ENCODE measurements at places on chromosomes 16 and 17.

GRCh38 chr17:14301279-14302090, 604 bp downstream of the HS3ST3B1 start:
- DNase-seq = no peak

- DNase-seq = no peak
Observed at GRCh38 chr17:76200354-76200753, 39.9 kb downstream of the RNF157 start.

GRCh38 chr17:5705081-5705875, 121.0 kb upstream of the NLRP1 start:
- no peak for DNase-seq

GRCh38 chr16:54677308-54677950, 253.2 kb upstream of the IRX5 start:
- no peak for DNase-seq

DNA sequence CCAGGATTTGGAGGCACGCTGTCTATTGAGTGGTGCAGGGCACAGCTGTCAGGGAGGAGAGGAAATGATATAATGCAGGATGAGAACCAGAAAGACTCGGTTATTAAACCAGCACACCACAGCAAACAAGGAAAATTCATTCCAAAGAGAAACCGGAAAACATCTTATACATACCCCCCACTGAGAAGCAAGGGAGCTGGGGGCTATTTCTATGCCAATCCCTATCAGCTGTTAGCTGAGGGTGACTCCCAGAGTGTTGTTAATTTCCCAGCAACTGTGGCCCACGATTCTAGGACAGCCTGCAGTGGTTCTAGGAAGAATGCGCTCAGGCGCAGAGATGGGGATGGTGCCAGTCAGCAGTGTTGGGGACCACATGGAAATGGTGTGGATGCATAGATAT, 467.3 kb downstream of the PMP22 start:
- no peak for DNase-seq

DNA sequence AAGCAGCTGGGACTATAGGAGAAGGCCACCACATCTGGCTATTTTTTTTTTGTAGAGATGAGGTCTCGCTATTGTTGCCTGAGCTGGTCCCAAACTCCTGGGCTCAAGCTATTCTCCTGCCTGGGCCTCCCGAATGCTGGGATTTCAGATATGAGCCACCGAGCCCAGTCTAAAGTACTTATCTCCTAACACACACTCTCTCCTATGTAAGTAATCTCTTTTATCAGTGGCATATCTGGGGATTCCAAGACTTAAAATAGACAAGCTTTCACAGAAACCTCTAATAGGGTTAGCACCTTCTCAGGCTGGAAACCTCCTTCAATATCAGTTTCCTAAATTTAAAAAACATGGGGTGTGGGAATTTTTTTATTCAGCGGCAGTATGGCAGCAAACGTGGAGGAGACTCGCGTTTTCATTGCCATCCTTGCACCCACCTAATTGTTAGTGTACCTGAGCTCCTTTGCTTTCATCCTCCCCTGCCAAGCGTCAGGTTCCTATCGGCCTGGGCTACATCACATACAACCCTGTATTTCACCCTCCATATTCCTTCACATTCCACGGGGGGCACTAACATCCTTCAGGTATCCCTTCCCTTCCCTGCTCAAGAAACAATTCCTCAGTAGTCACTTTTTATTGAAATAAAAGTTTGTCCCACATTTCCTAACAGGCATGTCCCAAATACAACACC, 1.1 kb downstream of the EZH1 start:
- no peak for DNase-seq

- DNase-seq = no peak
Observed at GRCh38 chr16:65119901-65120401, 1.9 kb downstream of the CDH11 start.

GRCh38 chr17:9792181-9792840, 919 bp upstream of the DHRS7C start:
- DNase-seq = no peak

DNA sequence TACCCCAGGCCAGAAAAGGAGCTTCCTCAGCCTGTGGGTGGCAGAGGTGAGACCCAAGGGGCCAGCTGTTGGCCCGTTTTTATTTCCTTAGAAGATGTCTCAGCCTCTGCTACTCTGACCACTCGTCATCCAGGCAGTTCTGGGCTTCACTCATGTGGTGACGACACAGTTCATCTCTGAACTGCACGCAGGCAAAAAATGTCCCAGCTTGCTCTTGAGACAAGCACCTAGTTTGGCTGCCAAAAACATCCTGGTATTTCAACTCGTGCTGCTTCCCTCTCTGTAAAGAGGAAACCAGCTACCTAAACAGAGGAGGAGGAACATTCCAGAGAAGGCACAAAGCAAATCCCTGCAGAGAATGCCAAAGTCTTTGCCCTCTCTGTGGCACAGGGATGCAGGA, 125.7 kb downstream of the XYLT1 start:
- no peak for DNase-seq

GRCh38 chr16:82807311-82807710, 180.5 kb downstream of the CDH13 start:
- DNase-seq = no peak

GRCh38 chr16:59238246-59238645, 504.1 kb upstream of the GOT2 start:
- DNase-seq = no peak

GRCh38 chr17:57517273-57517631, 227.8 kb downstream of the CCDC182 start:
- no peak for DNase-seq

- no peak for DNase-seq
Observed at GRCh38 chr16:11520442-11520841, 66.3 kb downstream of the LITAF start.

DNA sequence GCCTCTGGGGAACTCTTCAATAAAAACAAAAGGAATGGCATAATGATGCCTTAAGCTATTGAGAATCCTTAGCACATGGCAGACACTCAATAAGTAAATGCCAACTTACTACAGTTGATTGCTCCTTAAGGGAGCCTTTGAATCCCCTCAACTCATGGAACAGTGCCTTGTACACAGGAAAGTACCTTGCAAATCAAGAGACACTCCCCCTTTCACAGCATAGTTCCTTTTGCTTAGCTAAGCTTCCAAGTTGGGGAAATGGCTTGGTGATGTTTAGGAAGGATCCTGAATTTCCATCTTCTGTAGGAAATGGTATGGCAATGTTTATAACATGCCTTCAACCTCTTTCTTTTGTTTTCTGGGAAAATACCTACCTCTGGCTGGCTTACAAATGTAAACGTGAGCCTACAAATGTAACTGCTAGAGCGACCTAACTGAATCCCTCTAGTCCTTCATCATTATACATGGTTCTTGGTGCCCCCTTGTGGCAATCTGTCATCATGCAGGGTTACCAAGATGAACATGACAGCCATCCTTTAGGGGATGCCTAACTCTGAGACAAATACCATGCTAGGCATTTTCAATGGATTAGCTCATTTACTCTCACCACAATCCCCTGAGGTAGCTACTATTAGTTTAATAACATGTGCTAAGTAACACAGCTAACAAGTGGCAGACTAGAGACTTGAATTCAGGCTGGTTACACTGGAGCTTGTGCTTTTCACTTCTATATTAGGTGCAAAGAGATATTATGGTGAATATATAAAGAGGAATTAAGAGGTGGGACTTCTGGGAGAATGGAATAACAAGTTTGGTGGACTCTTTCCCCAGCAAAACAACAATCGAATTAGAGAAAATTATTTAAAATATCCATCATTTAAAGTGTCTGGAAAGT, 65.0 kb downstream of the MMD start:
- peak; percentile 70 for DNase-seq

- DNase-seq = no peak
Observed at GRCh38 chr17:72719206-72719577, 373.3 kb downstream of the SLC39A11 start.

GRCh38 chr17:66076546-66077190, 115.3 kb downstream of the CEP112 start:
- DNase-seq = no peak

DNA sequence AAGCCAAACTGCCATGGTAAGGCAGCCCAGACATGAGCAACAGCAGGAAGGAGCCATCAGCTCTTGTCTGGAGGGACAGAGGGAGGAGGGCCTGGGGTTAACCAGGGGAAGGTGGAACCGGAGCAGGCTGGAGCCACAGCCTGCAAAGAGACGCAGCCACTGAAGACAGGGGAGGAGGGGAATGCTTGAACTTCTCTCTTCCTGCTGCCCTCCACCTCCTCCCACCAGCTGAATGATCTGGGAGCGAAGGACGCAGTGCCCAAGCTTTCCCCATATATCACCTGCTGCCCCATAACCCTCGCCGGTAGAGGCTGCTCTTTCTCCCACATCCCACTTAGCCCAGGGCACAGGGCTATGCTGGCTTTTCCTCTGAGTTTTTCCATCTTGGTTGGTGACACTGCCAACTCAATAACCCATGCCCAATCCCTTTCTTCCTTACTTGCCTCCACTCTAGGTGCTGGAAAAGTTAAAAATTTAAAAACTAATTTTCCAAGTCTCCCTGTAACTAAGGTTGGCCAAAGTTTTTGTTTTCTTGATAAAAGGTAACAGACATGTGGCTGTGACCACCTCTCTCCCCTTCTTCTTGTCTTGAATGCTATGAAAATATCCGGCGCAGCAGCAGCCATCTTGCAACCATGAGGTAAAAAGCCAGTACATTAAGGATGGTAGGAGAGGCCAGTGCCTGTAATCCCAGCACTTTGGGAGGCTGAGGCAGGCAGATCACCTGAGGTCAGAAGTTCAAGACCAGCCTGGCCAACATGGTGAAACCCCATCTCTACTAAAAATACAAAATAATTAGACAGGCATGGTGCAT, 21.8 kb upstream of the CACNG4 start:
- no peak for DNase-seq

DNA sequence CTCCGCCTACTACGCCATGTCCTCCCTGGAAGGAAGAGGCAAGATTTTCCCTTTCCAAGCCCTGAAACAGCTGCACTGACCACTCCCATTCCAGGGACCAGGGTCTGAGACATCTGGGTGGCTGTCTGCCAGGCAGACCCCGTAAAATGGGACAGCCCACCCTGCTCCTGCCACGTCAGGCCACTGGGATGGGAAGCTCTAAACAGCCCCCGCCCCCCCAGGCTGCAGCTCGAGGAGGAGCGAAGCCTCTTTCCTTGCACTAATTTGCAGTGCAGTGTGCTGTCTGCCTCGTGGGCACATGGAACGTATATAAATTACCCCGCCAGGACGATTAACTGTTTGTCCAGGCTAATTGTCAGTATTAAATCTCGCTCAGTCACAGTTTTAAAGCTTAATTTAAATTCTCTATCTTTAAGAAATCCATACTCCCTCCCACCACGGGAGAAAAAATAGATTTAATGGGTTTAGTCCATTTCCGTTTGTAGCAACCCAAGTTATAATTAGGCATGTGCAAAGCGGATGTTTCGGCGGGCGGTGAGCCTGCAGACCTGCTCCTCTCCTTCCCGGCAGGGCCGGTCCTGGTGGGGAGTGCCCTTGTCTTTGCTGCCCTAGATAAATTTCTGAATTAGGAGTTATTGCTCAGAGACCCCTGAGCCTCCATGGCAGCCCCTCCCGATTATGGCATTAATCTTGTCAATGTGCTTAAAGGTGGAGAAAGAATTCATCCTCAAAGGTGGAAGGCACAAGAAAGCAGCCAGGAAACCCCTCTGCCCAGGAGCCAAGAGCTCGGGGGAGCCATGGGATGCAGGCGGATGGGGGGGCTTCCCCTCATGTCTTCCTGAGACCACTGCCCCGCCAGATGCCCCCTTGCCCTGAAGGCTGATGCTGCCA, 268.0 kb upstream of the TNRC6C start:
- DNase-seq = no peak

- DNase-seq = no peak
Observed at GRCh38 chr16:71923941-71924690, 28.8 kb downstream of the IST1 start.

- no peak for DNase-seq
Observed at GRCh38 chr17:56987283-56987834, 9.4 kb downstream of the SCPEP1 start.

DNA sequence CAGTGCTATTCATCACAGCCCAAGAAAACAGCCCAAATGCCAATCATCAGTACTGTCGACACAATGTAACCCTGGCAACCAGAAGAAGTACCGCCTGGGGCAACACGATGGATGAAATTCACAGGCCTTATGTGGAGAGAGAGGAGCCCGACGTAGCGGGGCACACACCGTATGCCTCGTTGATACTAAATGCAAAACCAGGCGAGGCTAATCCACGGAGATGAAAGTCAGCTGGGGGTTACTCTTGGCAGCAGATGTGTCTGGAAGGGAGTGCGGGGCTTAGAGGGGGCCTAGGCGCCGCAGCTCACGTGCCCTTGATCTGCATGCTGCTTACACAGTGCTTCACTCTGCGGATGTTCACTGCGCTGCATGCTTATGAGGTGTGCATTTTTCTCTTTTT, 29.8 kb downstream of the ITGAE start:
- DNase-seq = no peak

GRCh38 chr17:14198575-14198974, 38.1 kb downstream of the CDRT15 start:
- DNase-seq = no peak

- no peak for DNase-seq
Observed at GRCh38 chr17:38463451-38463858, 35.2 kb downstream of the ARHGAP23 start.

Measured in NCI-H1436 (cell line).